ENCODE measurements at places on chromosomes 5 and 9.

GRCh38 chr9:8980496-8981013, 1181.0 kb upstream of the DMAC1 start:
- no peak for DNase-seq

GRCh38 chr5:138752951-138753793, at the start of gene CTNNA1:
Gene CTNNA1, plus strand, starts transcription at chr5:138753425. Its CDS starts 28,500 bp downstream, at chr5:138781925.
- peak; percentile 53 for DNase-seq

DNA sequence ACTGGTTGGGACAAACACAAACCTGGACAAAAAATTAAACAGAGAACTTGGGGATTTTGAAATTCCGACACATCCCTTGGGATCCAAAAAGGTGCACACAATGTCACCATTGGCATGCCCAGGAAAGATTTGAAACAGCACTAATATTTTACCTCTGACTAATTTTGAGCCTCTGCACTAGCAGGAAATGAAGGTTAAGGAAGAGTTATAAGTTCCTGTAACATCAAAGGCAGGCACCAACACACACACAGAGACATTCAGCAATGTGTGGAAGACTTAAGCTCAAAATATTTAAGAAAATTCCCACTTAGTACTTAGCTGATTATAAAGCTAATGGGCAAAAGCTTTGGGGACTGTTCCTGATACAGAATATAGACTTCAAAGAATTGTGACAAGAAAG, 247.0 kb downstream of the CDH9 start:
- no peak for DNase-seq

GRCh38 chr5:124162767-124163532, 583.5 kb downstream of the ZNF608 start:
- no peak for DNase-seq

- DNase-seq, result no peak
These were observed 39.9 kb downstream of the COL15A1 start for GRCh38 chr9:98983295-98984268.

GRCh38 chr5:19496056-19496455, 491.9 kb downstream of the CDH18 start:
- no peak for DNase-seq

- no peak for DNase-seq
These were observed 169.6 kb upstream of the SMIM23 start for GRCh38 chr5:171615705-171616640.

- DNase-seq, result no peak
These were observed 2.5 kb downstream of the AMBP start for GRCh38 chr9:114075602-114076001.

- no peak for DNase-seq
These were observed 462.6 kb upstream of the PAPPA start for GRCh38 chr9:115690786-115691496.

GRCh38 chr9:134779640-134780039, 101.0 kb upstream of the FCN2 start:
- no peak for DNase-seq

- DNase-seq, result peak; percentile 44
These were observed 36.3 kb downstream of the ERGIC1 start for GRCh38 chr5:172870291-172870714.

DNA sequence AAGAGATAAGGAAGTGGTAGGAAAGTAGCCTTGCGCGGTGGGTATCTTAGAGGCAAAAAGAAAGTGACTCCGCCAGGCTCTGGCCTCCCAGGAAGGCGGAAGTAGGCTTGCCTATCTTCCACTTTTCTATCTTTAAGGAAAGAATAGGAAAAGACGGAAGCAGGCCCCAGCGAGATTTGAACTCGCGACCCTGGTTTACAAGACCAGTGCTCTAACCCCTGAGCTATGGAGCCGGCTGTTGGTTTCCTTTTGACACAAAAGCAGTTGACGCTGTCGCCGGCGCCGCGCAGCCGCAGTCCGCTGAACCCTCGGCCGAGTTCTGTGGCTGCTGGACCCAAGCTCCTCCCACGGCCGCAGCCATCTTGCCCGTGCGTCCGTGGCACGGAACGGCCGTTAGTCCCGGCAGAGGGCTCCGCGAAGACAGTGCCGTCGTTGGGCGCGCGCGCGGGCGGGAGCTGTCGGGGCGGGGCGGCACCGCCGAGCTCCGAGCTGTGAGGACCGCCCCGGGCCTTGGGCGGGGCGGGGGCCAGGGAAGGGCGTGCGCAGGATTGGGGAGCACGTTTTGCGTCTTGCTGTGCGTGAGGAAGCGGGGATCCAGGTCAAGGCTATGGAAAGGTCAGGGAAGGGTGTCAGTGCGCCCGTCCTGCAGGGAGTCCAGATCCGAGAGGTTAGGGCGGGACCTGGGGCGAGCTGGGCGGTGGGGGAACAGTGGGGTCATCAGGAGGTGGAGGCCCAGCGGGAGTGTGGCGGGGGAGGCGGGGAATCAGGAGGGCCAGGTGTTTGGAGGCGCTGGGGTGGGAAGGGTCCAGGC, 13.3 kb downstream of the TRIM7 start:
- DNase-seq, result peak; percentile 97

DNA sequence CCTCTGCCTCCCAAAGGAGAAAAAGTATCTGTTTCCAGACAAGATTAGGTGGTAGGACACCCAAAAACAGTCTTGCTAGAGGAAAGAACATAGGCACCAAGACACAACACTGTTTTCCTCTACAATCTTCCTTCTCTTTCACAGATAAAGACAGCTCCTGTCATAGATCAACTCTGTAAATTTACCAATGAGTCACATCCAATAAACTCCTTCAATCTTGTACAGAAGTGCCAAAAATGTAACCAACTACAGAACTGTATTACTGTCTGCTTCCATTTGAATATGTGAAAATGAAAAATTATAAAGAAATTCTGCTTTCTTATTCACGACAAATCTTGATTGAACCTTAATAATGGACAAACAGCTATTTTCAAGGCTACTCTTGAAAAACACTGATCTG, 286.9 kb downstream of the PLK2 start:
- DNase-seq, result no peak

DNA sequence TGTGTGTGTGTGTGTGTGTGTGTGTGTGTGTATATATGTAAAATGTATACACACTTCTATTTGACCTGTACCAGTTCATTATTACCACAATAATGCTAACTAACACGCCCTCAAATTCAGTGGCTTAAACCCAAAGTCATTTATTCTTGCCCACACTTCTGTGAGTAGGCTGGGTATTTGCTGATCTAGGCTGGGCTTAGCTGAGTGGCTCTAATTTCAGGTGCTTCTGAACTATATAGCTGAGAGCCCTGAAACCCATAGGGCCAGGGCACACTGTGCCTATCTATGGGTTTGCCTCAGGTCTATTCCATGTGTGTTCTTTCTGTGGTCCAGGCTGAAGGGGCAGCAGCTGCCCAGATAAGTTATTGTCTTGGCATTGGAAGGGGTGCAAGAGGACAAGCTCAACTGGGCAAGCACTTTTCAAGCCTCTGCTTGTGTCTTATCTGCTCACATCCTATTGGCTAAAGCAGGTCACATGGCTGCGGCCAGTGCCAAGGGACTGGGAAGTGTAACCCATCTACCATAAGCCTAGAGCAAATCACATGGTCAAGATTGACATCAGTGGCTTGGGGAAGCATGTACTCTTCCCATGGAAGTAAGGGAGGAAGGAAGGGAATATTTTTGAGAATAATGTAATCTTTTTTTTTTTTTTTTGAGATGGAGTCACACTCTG, 139.9 kb downstream of the PALM2AKAP2 start:
- no peak for DNase-seq

DNA sequence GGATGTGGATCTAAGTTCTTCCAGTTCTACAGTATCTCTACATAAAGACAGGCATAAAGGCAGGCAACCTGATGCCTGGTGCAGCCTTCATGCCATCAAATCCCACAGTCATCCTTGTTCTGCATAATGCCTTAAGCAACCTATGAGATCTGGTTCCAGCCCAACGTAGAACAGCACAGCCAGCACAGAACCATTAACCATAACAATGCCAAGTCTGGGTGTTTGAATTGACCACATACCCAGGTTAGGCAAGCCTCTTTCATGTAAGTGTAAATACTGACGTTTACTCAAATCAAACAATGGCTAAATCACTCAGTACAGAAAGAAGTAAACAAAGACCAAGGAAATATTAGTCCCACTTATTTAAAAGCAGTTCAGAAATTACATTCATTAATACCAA, 195.0 kb downstream of the ADAMTSL1 start:
- DNase-seq, result no peak

- peak; percentile 38 for DNase-seq
These were observed 105.2 kb downstream of the SH3TC2 start for GRCh38 chr5:148957591-148958202.

DNA sequence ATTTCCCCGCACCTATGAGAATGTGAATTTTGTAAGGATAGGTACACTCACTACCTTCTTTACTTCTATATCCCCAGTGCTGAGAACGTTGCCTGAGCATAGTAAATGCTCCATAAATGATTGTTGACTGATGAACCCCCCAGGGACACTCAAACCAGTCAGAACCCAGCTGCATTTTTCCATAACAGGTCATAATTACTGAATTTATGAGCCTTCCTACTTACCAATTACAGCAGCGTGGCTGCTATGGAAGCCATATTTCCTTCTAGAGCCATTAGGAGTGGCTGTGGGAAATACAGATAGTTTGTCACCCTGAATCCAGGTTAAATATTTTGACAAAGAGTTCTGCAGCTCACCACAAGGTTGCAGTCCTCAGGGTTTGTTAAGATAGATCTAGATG, 135.0 kb downstream of the TAF11L14 start:
- no peak for DNase-seq
